ENCODE measurements at places on chromosomes 7 and 10.
A peak's percentile ranks its signal among the peaks of the same experiment; 100 is the strongest.

DNA sequence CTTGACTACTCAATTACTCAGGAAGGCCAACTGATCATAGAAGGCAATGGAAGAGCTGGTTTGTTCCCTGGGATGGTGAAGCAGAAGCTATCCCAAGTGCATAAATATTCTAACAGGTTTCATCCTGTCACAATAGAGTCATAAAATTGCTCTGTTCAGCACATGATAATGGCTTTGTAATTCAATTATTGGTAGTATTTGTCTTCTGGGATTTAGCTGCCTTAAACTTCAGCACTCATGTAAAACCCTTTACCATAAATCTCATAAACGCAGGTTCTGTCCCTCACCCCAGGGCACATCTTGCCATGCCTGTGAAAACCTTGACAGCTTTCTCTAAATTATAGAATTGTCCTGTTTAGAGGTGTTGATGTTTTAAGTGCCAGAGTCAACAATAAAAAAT, 417.6 kb downstream of the SORCS1 start:
- no peak for DNase-seq

DNA sequence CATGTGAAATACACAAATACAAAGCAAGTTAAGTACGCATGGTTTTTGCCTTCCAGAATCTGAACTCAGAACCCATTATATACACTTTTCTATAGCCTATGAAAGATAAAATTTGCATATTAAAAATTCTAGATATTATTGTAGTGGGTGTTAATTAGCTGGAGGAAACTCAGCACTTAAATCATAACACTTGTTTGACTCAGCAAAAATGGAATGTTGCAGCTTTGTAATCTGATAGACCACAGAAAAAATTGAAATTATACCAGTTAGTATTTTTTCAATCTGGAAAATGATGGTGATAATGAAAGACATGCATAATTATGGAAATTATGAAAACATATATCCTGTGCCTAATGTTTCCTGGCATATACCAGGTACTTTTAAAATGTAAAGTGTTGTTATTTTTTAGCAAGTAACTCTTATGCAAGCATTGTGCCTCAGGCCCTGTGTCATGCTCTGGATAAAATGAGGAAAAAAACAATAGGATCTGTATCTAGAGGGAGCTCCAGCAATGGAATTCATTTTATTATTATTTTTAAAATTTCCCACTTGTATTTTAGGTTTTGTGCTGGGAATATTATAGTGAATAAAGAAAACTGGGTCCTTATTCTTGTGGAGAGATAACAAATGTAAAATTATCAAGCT, 490.4 kb upstream of the SEMA3A start:
- no peak for DNase-seq

DNA sequence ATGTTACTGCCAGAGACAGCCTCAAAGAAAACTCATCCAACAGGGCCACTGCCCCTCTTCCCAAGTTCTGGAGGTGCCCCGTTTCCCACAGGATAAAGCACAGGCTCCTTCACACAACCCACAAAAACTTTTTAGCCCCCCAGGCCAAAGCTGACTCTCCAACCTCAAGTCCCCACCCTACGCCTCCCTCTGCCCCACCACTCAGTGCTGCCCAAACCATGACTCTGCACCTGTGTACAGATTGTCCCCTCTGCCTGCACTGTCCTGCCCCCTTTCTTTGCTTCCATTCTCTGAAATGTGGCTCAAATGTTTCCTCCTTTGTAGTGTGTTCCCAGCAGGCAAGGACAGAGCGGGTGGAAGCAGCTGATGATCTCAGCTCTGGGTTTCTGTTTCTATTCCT, 284.0 kb downstream of the GRID1 start:
- no peak for DNase-seq

GRCh38 chr10:121497513-121498470, 100.5 kb downstream of the FGFR2 start:
- DNase-seq = no peak

- no peak for DNase-seq
Observed at GRCh38 chr10:88063861-88064557, 200.6 kb downstream of the PTEN start.

- no peak for DNase-seq
Observed at GRCh38 chr7:50268990-50269389, 35.5 kb upstream of the IKZF1 start.

DNA sequence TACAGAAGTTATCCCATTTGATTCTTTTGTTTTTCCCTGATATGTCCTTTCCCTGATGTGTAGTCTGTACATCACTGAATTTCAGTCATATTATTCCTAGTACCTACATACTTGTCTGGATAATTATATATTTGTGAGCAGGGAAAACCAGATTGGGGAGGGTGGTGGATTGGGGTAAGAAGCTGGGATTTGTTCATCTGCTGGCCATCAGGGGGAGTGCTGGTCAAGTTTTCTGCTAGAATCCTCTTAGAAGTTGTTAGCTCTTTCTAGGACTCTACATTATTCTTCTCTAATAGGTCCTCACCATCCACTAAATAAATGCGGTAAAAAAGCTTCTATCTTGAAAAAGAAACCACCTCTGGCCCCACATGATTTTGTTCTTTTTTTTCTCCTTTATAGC, 232.7 kb upstream of the TAC1 start:
- DNase-seq = peak; percentile 21

All from neuronal stem cell (in vitro differentiated cells).